H1 (cell line): ENCODE measurements at places on chromosomes 13 and 19. TPM values are rescaled to one million over a fixed set of nuclear protein-coding genes. Genes with fewer than 3 reads are reported as not detected.

The CEACAM3 gene
- total RNA-seq: not detected in 2 replicates

The TJP3 gene
- 24.6 and 26.1 TPM in 2 replicates for total RNA-seq

The NANOS3 gene
- total RNA-seq: not detected in 2 replicates

The PSG3 gene
- not detected in 2 replicates for total RNA-seq

The CLDND2 gene
- 0.56 and 1.0 TPM in 2 replicates for total RNA-seq

The TRIM13 gene
- total RNA-seq: 31.5 and 34.9 TPM in 2 replicates

The SPC24 gene
- 42.4 and 49.9 TPM in 2 replicates for total RNA-seq

The SERP2 gene
- 1.7 and 2.0 TPM in 2 replicates for total RNA-seq

The GSX1 gene
- not detected in 2 replicates for total RNA-seq

DNA sequence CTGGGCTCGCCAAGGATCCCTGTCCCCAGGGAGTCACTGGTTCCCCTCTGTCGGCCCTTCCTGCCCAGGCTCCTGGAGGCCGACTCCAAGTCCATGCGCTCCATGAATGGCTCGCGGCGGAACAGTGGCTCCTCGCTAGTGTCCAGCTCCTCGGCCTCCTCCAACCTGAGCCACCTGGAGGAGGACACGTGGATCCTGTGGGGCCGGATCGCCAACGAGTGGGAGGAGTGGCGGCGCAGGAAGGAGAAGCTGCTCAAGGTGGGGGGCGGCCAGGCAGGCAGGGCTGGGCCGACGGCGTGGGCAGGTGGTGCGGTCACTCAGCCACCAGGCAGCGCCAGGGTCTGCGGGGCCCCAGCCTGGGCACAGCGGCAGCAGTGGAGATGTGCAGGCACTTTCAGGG, 17.6 kb downstream of the EVI5L start:
- no peaks in the 10 kb centered on the region for H3K36me3 ChIP-seq
- no peak overlapping the region for H3K27ac ChIP-seq
- no peak for DNase-seq
- H3K4me1 ChIP-seq: no peaks in the 10 kb centered on the region

DNA sequence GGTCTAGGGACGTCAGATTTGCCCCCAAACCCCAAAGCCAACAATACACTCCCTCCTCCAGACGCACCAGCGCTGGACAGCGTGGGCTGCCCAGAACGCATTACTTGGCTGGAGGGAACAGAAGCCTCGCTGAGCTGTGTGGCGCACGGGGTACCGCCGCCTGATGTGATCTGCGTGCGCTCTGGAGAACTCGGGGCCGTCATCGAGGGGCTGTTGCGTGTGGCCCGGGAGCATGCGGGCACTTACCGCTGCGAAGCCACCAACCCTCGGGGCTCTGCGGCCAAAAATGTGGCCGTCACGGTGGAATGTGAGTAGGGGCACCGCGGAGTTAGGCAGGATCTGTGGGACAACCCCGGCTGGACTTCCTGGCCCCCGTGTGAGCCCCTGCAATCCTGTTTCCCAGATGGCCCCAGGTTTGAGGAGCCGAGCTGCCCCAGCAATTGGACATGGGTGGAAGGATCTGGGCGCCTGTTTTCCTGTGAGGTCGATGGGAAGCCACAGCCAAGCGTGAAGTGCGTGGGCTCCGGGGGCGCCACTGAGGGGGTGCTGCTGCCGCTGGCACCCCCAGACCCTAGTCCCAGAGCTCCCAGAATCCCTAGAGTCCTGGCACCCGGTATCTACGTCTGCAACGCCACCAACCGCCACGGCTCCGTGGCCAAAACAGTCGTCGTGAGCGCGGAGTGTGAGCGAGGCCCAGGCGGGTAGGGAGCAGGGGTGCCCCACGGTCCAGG, 4.0 kb downstream of the ICAM5 start:
- H3K27me3 ChIP-seq: peaks cover 50% of the 10 kb centered on the region
- no peak overlapping the region for H3K27ac ChIP-seq
- no peak overlapping the region for H3K4me3 ChIP-seq
- DNase-seq: no peak
- no peaks in the 10 kb centered on the region for H3K36me3 ChIP-seq

GRCh38 chr13:61415058-61415721, 459 bp downstream of the PCDH20 start:
- DNase-seq: peak; percentile 78
- H3K4me3 ChIP-seq: peak overlapping the region; percentile 66
- H3K36me3 ChIP-seq: no peaks in the 10 kb centered on the region
- no peaks in the 10 kb centered on the region for H3K4me1 ChIP-seq
- H3K27me3 ChIP-seq: peaks cover 12% of the 10 kb centered on the region

DNA sequence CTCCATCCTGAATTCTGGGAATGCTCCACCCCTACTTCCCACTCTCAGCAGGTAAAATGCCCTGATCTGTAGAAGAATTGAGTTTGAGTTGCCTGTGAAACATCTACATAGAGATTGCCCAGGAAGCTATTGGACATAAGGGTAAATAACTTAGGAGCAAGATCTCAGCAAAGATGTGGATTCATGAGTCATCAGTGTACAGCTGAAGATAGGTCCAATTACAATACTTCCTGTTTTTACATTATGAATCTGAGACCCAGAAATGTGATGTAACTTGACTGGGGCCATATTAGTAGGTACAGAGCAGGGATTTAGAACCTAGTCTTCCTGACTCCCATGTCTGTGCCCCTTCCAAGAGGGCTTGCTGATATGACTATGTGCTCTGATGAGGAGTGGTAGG, 79.4 kb upstream of the FNDC3A start:
- no peaks in the 10 kb centered on the region for H3K27me3 ChIP-seq
- no peak for DNase-seq
- no peak overlapping the region for H3K4me3 ChIP-seq
- no peaks in the 10 kb centered on the region for H3K36me3 ChIP-seq
- no peaks in the 10 kb centered on the region for H3K4me1 ChIP-seq
- H3K27ac ChIP-seq: no peak overlapping the region

GRCh38 chr19:14440049-14440448, 6.9 kb downstream of the PKN1 start:
- H3K36me3 ChIP-seq: peaks cover 33% of the 10 kb centered on the region
- no peak overlapping the region for H3K27ac ChIP-seq
- H3K4me3 ChIP-seq: no peak overlapping the region
- no peaks in the 10 kb centered on the region for H3K4me1 ChIP-seq

DNA sequence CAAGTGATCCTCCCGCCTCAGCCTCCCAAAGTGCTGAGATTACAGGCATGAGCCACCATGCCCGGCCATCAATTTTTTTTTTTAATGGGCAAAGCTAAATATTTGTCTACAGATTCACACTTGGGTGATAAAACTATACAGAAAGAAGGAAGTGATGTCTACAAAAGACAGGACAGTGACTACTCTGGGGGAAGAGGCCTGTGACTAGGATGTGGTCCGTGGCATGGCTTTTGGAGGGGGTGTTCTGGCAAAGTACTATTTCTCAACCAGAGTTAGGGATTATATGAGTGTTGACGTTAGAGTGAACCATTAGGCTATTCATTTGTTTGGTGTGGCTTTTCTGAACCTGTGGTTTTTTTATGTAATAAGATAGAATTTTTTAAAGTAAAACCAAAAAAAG, 42.7 kb downstream of the INSR start:
- no peaks in the 10 kb centered on the region for H3K4me1 ChIP-seq
- no peak for DNase-seq
- H3K36me3 ChIP-seq: peaks cover 5% of the 10 kb centered on the region; the same call in 1 of the 2 replicates
- H3K27ac ChIP-seq: no peak overlapping the region

GRCh38 chr13:33127009-33127551, 110.9 kb downstream of the KL start:
- H3K27ac ChIP-seq: no peak overlapping the region
- H3K27me3 ChIP-seq: no peaks in the 10 kb centered on the region
- H3K4me3 ChIP-seq: no peak overlapping the region
- no peak for DNase-seq
- H3K36me3 ChIP-seq: no peaks in the 10 kb centered on the region

DNA sequence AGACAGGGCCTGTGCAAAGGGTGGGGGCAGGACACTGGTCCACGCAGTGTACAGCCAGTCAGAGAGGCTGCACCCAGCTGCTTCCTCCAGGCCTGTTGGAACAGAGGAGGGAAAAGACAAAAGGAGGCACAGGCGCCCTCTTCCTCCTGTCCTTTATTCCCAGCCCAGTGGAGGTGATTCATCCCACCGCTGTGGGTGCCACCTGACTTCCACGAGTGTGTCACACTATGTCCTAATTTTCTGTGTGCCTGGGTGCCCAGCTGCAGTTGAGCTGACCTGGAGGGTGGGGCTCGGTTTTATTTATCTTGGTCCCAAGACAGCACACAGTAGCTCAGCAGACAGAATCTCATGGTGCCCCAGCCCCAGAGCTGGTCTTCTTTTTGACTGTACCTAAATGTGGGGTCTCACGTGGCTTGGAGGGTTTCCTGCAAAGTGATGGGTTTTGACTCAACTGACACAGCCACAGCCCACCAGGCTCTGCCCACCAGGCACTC, 9.0 kb downstream of the EPS15L1 start:
- no peak overlapping the region for H3K4me3 ChIP-seq
- peaks cover 2% of the 10 kb centered on the region for H3K4me1 ChIP-seq

GRCh38 chr13:93183302-93183701, 43.3 kb upstream of the GPC6 start:
- no peak overlapping the region for H3K4me3 ChIP-seq
- no peaks in the 10 kb centered on the region for H3K36me3 ChIP-seq
- H3K27ac ChIP-seq: no peak overlapping the region
- no peaks in the 10 kb centered on the region for H3K4me1 ChIP-seq
- no peaks in the 10 kb centered on the region for H3K27me3 ChIP-seq
- peak; percentile 50 for DNase-seq

DNA sequence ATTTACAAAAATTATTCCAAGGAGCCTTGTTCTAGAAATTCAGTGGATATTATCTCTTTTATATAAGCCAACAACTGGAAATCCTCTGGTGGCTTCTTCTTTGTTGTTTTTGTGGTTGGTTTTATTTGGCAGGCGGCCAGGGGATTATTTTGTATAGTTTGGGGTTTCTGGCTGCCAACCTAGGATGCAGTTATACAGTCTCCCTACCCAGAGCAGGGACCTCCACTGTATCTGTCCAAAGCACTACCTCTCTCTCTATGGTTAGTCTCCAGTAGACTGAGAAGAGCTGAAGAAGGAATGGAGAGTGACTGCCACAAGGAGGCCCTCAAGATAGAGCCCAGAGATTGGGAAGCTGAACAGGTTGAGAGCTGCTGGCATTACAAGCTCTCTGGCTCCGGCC, 80.2 kb downstream of the ZAR1L start:
- no peaks in the 10 kb centered on the region for H3K27me3 ChIP-seq
- H3K4me3 ChIP-seq: no peak overlapping the region
- no peaks in the 10 kb centered on the region for H3K4me1 ChIP-seq
- H3K27ac ChIP-seq: no peak overlapping the region

DNA sequence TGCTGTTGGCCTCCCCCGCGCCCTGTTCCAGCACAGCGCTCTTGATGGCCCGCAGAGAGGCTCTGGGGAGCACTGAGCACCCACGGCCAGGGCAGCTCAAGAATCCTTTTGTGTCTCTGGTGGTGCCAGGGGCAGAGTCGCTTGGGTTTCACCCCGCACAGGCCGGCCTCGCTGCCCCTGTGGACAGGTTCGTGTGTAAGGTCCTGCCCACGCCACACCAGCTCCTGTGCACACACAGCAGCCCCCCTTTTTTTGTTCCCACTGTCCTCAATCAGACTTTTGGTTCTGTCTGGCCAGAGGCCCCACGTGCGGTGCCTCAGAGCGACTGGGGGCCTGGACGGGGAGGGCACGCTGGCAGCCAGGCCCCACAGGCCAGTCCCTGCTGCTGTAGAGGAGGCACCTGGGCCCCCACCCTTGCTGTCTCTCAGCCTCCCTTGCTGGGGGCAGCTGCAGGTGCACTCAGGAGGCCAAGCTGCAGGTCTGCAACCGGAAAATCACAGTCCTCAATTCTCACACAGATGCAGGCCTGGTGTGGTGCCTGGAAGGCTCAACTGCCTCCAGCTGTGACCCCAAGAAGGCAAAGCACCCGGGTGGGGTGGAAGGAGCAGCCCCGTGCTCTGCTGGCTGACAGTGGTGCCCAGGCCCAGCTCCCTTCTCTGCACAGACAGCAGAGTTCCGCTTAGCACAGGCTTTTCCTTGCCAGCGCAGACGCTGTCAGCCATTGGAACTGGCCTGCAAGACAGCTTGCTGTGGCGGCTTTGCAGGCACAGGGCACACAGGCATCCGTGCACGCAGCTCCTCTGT, 12.6 kb upstream of the F7 start:
- no peak overlapping the region for H3K27ac ChIP-seq
- H3K36me3 ChIP-seq: peaks cover under 1% of the 10 kb centered on the region; the same call in 1 of the 2 replicates
- H3K4me3 ChIP-seq: no peak overlapping the region
- DNase-seq: no peak
- H3K4me1 ChIP-seq: peaks cover 6% of the 10 kb centered on the region; the same call in 1 of the 2 replicates

- no peaks in the 10 kb centered on the region for H3K4me1 ChIP-seq
- no peaks in the 10 kb centered on the region for H3K27me3 ChIP-seq
- H3K4me3 ChIP-seq: no peak overlapping the region
- no peaks in the 10 kb centered on the region for H3K36me3 ChIP-seq
Observed at GRCh38 chr13:90680826-90681225, 666.7 kb upstream of the MIR17HG start.

GRCh38 chr19:8304841-8305621, 3.1 kb downstream of the CD320 start:
- H3K27me3 ChIP-seq: no peaks in the 10 kb centered on the region
- H3K27ac ChIP-seq: no peak overlapping the region
- DNase-seq: no peak
- H3K4me1 ChIP-seq: no peaks in the 10 kb centered on the region

- H3K36me3 ChIP-seq: no peaks in the 10 kb centered on the region
- no peak overlapping the region for H3K4me3 ChIP-seq
- no peak for DNase-seq
- no peak overlapping the region for H3K27ac ChIP-seq
Observed at GRCh38 chr13:44389876-44390275, 16.3 kb downstream of the SERP2 start.

- H3K27me3 ChIP-seq: peaks cover 76% of the 10 kb centered on the region
- H3K36me3 ChIP-seq: no peaks in the 10 kb centered on the region
- no peak within 1 kb of the TSS for H3K27ac ChIP-seq
Observed at GRCh38 chr13:35475960-35476943, at the start of gene MAB21L1. Gene MAB21L1 (minus strand): TSS chr13:35476689. CDS start chr13:35476138, 551 bp downstream.

GRCh38 chr13:93244141-93244917, 17.7 kb downstream of the GPC6 start:
- H3K36me3 ChIP-seq: no peaks in the 10 kb centered on the region
- DNase-seq: no peak
- no peaks in the 10 kb centered on the region for H3K27me3 ChIP-seq
- peaks cover 10% of the 10 kb centered on the region for H3K4me1 ChIP-seq
- no peak overlapping the region for H3K4me3 ChIP-seq

GRCh38 chr13:35892837-35893814, 238.1 kb downstream of the DCLK1 start:
- no peak overlapping the region for H3K4me3 ChIP-seq
- H3K36me3 ChIP-seq: no peaks in the 10 kb centered on the region
- no peaks in the 10 kb centered on the region for H3K27me3 ChIP-seq
- H3K27ac ChIP-seq: no peak overlapping the region
- H3K4me1 ChIP-seq: peaks cover 3% of the 10 kb centered on the region

- no peaks in the 10 kb centered on the region; the same call in 1 of the 2 replicates for H3K36me3 ChIP-seq
- no peak for DNase-seq
- H3K4me1 ChIP-seq: no peaks in the 10 kb centered on the region
- H3K27me3 ChIP-seq: no peaks in the 10 kb centered on the region
- 0 out of 2 replicates have a peak overlapping the region, but pooled peaks have one; percentile 22 for H3K27ac ChIP-seq
- peak overlapping the region; percentile 77 for H3K4me3 ChIP-seq
Observed at GRCh38 chr19:2235381-2236063, 607 bp downstream of the PLEKHJ1 start.

- H3K4me3 ChIP-seq: peak overlapping the region; percentile 55
- H3K4me1 ChIP-seq: peaks cover 4% of the 10 kb centered on the region; the same call in 1 of the 2 replicates
- no peaks in the 10 kb centered on the region for H3K27me3 ChIP-seq
Observed at GRCh38 chr13:41428155-41428554, 29.2 kb upstream of the RGCC start.

- peak overlapping the region; percentile 87 for H3K4me3 ChIP-seq
- H3K36me3 ChIP-seq: no peaks in the 10 kb centered on the region
- H3K4me1 ChIP-seq: peaks cover 8% of the 10 kb centered on the region
- DNase-seq: peak; percentile 87
- H3K27ac ChIP-seq: no peak overlapping the region
Observed at GRCh38 chr13:27362064-27362751, 62.2 kb upstream of the GTF3A start.
